ENCODE measurements at places on chromosomes 7 and 10.
A peak's percentile ranks its signal among the peaks of the same experiment; 100 is the strongest.

- DNase-seq = no peak
These were observed 30.8 kb downstream of the PRLHR start for GRCh38 chr10:118564652-118565051.

DNA sequence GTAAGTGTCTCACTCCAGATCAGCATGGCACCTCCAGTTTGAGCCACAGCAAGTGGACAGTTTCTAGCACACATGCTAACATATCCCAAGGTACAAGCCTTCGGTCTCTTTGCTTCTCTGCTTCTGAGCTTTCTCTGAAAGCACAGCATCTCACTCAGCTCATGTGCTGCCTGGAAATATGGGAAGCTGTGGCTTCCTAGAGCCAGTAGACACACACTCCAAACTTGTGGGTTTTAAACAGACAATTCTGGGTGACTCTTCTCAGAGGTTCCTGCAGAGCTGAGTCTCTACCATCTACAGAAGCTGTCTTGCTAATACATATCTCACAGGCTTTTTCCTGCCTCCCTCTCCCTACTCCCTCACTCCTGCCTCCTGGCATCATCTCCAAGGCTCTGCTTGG, 23.9 kb upstream of the TMEM273 start:
- DNase-seq = no peak

- no peak for DNase-seq
These were observed 4.2 kb downstream of the FAM53B start for GRCh38 chr10:124739986-124740368.

DNA sequence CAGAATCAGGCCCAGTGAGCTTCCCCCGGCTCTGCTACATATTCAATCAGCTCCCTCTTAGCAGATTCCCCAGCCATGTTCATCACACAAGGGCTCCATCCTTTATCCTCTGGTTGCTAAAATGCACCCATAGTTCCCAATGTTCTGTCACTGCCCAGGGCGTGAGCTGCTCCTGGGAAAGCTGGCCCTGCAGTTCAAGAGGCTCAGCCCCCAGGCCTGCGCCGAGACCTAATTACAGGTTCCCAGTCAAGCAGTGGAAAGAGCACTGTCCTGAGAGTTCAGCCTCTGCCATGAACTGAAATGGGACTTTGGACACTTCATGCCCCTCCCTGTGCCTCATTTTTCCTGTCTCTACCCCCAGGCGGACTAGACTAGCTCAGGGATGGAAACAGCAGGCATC, 75.6 kb downstream of the GPR26 start:
- no peak for DNase-seq

GRCh38 chr7:158402471-158402870, 185.2 kb downstream of the PTPRN2 start:
- DNase-seq = no peak

DNA sequence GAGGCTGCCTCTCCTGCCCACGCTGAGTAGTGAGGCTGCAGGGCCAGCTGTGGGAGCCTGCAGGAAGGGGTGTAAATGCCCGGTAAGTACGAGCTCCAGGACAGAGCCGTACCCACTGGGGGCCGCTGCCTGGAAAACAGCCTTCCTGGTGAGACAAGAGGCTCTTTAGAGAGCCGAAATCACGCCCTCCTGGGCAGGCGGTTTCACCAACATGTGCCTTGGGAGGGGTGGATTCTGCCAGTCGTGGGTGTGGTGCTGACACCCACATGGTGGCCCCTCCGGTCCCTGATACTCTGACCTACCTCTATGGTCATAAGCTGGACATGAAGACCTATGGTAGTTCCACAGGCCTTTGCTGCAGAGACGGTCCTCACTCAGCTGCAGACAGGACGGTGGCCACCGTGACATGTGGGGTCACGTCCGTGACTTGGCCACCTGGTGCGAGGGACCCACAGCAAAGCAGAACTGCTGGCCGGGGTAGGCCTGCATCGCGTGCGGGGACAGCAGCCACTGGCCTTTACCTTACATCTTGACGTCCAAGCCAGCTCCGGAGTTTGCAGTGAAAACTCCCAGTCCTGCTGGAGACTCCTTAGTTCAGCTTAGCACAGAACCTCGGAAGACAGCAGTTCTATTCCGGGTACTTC, 46.9 kb downstream of the PITRM1 start:
- no peak for DNase-seq

GRCh38 chr10:88477343-88478085, 105.6 kb downstream of the RNLS start:
- DNase-seq = no peak

DNA sequence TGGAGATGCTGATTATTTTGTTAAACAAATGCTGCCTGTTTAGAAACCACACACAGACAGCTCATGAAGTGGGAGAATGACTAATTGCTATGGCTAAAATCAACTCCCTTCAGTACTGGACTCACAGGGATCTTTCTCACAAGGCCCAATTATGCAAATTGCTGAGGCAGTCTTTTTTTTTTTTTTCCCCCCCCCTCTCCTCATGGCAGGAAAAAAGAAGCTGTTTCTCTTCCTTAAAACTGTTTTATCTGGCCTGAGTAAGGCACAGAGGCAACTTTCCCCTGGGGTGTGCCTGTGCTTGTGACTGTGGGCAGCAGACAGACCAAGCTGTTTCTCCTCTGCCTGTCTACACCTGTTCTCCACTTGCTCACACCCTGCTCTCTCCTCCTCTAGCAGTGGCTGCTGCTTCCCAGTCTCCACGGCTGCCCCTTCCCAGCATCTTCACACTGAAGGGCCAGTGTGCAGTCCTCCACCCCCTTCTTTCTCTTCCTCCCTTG, 65.4 kb upstream of the STEAP1B start:
- peak; percentile 57 for DNase-seq

DNA sequence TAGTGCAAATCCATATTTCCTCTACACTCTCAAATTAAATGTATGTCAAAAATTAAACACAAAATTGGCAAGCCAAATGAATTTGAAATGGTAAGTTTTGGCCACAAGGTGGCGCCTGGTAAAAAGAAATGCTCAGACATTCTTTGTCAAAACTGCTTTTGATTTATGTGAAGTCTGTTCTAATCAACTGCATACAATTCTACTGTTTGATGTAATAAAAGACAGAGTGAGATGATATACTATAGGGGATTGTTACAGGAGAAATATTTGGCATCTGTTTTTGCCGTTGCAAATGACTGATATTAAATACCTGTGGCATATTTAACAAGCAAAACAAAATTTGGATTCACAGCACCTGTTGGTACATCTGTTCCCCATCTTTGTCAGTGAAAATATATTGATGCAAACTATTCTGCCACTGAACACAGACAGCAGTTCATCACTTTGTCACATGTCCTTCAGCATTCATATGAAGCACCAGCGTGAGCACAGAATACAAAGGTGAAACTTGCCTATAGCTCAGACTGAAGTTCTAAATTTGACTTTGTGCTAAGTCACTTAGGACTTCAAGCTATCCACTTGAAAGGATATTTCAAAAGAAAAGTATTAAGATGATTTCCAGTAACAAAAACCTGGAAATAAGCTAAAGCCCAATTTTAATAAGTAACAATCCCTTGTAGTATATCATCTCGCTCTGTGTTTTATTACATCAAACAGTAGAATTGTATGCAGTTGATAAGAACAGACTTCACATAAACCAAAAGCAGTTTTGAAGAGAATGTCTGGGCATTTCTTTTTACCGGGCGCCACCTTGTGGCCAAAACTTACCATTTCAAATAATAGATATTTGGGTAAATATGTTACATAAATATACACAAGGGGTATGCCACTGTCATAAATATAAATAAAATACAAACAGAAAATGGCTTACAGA, 10.2 kb upstream of the CH25H start:
- no peak for DNase-seq

DNA sequence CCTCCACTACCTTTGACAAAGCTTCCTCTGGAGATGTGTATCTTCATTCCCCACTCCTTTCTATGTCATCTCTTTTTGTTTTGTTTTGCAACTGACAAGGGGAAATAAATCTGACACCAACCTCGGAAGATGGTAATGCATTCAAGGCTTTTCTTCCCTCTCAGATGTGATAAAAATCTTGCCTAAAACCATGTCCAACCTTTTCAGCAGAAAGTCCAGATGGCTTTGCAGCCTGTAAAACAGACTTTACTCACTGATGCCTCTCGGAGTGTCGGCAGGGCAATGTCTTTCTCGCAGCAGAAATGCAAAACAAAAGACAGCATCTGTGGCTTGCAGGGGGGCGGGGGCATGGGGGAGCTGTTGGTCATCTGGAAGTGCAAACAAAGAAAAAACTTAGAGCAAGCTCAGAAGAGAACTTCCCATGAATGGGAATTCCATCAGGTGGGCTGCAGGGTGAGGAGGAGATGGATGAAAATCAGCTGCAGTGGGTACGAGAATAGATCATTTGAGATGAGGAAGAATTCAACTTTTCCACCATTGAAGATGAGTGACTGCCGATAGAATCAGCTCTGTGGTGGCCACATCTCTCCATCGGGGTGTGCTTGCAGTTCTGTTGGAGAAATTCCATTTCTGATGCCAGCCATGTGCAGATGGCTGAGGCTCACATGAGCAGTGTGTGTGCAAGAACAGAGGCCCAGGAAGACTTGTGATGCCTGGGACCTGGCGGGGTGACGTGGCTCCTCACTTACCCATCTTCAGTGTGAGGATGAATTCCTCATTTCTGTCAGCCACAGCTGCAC, 237.7 kb downstream of the WDR37 start:
- DNase-seq = no peak

- no peak for DNase-seq
These were observed 13.9 kb downstream of the ZNF438 start for GRCh38 chr10:31017534-31018355.
